ENCODE measurements at places on chromosomes 1 and 21.

GRCh38 chr1:186093437-186093836, 281.6 kb downstream of the TPR start:
- DNase-seq = no peak

DNA sequence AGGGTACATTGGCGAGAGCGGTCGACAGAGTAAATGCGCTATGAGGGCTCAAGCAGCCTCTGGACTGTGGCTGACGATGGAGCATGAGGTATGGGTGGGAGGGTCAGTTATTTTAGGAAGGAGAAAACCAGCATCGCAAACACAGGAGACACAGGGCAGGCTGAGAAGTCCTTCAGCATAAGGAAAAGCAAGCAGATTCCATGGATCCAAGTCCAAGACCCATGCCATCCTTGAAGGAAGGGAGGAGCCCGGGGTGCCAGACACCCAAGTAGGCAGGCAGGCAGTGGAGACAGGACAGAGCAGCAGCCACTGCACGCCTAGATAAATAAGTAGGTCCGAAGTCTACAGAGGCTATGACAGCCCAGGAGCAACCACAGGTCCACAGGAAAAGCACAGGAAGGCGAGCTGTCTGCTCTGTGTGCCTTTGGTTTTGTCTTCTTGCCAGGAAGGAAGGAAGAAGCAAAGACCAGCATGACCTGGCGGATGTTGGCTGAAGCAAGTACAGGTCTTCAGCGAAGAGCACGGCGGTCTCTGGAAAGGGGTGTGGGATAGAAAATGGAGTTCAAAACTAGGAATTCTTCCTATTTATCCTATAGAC, 76.4 kb upstream of the SLC45A1 start:
- no peak for DNase-seq

DNA sequence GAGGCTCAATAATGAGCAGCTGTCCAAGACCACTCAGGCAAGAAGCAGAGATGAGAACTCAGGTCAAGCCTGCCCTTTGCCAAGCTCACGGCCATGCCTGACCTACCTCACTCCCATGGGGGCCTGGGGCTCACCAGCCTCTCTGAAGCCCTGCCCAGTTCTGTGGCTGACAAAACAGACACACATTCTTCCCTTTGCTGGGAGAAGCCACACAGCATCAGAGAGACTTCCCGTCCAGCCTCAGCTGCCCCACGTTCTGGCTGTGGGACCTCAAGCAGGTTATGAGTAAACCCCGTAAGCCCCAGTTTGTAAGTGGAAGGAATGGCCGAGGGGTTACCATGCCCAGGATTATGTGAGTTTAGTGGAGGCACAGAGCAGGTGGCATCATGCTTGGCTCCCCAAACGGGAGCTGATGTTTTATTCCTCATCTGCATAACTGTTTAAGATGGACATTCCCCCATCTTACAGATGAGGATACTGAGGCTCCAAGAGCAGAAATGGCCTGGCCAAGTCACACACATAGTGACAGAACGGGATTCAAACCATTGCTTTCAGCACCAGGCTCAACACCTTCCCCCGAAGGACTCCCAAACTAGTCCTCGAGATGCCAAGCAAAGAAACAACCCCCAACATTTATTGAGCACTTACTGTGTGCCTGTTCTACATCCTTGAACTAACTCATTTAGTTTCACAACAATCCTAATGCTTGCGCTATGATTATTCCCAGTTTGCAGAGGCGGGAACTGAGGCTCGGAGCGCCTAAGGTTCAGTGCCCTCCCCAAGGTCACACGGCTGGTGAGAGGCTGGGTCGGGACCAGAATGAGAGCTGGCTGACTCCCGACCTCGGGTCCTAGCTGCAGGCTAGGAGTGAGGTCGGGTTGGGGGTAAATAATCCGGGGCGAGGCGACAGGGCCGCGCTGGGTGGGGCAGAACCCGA, 49.1 kb upstream of the LAPTM5 start:
- no peak for DNase-seq

DNA sequence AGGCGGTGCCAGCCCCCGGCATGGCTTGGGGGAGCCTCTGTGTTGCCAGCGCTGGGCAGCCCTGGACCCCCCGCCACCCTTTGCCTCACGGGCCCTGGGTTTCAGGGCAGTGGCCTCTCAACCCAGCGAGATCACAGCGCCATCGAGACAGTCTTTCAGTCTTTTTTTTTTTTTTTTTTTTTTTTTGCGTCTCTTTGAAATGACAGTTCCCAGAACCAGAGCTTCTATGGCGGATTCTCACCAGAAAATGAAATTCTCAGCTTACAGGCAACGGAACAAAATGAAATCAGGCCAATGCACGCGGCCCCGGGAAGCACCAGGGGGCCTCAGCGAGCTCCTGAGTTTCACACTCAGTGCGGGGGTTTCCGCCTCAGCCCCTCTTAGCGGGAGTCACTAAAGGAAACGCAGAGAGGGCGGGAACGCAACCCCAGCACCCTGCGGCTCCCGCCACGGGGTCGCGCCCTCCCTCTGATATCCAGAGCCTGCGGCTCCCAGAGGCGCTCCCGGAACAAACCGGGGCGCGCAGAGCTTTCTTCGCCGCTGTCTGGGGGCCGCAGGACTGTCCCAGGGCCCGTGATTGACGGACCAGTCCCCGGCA, 8.0 kb upstream of the COL6A1 start:
- DNase-seq = peak; percentile 53

- DNase-seq = no peak
These were observed 4.2 kb downstream of the RSPO1 start for GRCh38 chr1:37630426-37631028.

- no peak for DNase-seq
These were observed 10.7 kb downstream of the SEMA6C start for GRCh38 chr1:151135433-151136385.

DNA sequence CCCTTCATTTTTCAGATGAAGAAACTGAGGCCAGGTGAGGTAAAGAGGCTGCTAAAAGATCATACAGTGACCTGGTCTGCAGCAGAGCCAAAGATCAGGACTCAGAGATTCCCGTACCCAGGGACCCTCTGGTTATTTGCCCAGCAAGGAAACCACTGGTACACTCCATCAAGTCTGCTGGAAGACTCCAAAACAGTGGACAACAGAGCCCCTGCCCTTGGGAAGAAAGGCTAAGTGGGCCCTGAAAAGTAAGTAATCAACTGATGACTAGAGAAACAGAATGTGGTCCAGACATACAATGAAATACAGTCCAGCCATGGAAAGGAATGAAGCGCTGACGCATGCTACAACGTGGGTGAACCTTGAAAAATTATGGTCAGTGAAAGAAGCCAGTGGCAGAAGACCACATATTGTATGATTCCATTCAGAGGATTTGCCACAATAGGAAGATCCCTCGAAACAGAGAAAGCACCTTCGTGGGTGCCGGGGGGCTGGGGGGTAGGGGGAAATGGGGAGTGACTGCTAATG, 106.4 kb downstream of the ETS2 start:
- no peak for DNase-seq

- no peak for DNase-seq
These were observed 84.6 kb downstream of the KAZN start for GRCh38 chr1:14682941-14683621.

DNA sequence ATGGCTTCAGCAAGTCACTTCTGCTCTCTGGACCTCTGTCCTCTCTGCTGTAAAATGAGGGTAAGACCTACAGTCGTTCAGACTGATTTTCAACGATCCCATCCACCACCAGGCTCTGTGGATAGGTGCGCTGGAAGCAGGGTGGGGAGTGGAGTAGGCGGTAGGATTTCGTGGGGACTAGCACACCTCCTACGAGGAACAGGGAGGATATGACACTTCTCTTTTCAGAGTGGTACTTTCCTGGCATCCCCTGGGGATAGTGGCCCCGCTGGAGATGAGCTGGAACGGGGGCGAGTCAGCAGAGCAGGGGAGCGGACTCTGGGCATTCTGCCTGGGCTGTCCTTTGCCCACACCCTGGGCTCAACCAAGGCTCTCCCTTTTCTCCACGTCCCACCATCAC, 17.7 kb downstream of the ETNK2 start:
- DNase-seq = no peak

DNA sequence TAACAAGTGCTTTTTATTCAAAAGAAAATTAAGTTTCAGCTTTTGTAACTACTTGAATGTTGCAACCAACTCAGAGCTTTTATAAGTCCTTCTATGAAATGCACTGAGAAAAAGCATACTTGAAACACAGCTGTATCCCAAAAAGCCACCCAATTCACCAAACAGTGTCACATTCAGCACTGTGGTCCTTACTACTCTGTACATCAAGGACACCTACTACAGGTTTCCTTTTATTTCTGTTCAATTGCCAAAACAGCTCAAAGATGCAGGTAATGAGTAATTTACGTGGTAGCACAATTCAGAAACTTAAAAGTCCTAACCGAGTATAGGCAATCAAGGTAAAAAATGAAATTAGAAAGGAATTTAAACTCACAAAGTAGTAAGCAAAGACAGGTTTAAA, 2.5 kb downstream of the EIF4G3 start:
- no peak for DNase-seq

DNA sequence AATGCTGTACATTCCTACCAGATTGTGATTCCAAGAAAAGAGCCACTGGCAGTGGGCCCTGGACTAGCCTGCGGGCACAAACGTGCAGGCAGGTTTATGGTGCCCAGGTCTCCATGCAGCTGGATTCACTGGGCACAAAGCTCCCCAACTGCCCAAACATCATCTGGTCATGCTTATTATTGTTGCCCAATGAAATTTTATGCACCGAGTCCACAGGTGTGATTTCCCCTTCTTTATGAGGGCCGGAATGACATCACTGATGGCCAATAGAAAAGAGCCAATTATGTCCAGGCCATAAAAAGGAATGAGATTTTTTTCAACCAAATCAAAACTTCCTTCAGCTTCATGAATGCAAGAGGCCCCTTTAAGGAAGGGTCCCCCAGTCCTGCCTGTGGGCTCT, 66.2 kb downstream of the ERI3 start:
- no peak for DNase-seq

DNA sequence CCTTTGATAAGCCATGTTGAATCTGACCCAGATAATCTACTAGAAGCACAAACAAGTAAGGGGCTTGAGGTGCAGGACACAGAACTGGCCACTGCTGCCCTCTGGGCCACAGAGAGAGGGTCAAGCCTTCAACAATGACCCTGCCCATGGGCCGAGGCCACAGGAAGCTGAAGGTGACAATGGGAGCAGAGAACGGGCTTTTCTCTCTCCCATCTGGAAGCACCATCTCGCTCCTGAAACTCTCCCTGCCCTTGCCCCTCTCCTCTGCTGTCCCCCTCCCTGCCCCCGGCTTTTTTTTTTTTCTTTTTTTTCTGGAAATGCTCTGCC, 133.1 kb upstream of the DUSP10 start:
- no peak for DNase-seq

GRCh38 chr1:168469690-168470089, 74.1 kb downstream of the XCL2 start:
- DNase-seq = peak; percentile 41

GRCh38 chr1:48741380-48741779, 35.3 kb downstream of the BEND5 start:
- DNase-seq = no peak

GRCh38 chr21:41189150-41189745, 21.3 kb downstream of the BACE2 start:
- DNase-seq = no peak

- DNase-seq = no peak
These were observed 26.4 kb downstream of the LHX4 start for GRCh38 chr1:180256341-180257027.

DNA sequence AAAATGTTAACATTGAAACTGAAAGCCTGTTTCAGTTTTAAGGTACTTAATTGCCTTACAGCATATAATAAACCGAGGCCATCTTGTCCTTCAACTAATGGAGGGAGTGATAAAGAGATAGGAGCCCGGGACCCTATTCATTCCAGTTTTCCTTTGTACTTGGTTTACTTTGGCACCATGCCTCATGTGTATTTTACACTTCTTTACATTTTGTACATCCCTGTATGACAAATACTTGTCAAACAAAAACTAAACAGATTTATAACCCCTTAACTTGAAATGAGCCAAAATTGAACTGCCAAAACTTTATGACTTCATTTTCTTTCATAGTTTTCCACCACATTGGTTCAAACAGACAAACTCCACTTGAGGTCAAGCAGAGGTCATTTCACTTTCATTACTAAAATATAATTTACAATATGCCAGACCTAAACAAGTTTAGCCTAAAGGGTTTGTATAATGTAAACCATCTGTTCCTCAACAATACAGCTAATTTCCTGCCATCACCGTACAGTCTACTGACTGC, 30.9 kb upstream of the UBE2U start:
- peak; percentile 18 for DNase-seq

- DNase-seq = no peak
These were observed 13.2 kb downstream of the RC3H1 start for GRCh38 chr1:174008979-174009378.

- DNase-seq = no peak
These were observed 16.5 kb upstream of the KLHDC8A start for GRCh38 chr1:205373022-205373797.

GRCh38 chr1:223355699-223356098, 8.3 kb downstream of the SUSD4 start:
- DNase-seq = no peak

DNA sequence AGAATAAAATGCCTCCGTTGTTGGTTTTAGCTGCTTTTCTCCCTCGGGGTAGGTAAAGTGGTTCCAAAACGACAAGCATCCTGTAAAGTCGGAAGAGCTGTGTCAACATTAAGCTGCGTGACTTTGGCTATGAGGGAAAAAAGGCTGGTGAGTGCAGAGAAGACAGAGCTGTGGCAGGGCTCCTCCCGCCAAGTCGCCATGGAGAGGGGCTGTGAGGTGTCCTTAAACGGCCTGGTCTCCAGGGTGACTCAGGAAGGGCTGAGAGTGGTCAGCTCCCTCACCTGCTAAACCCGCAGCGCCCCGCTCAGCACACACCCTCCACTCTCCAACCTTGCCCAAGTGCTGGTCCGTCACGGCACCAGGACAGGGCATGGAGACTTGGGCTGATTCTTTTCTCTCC, 91.6 kb upstream of the SAMD11 start:
- DNase-seq = no peak

DNA sequence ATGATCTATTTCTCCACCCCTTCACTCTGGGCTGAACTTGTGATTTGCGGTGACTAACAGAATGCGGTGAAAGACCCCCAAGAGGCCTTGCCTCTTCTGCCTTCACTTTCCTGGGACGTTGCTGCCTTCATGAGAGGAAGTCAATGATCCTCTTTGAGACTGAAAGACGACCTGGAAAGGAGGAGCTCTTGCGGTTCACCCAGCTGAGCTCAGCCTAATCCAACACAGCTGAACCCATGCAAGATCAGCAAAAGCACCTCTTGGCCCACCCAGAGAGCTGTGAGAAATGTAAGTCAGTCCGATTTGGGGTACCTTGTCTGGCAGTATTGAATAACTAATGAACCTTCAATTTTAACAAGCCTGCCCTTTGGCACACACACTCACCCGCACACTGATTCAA, 767.4 kb upstream of the TPTE start:
- no peak for DNase-seq

DNA sequence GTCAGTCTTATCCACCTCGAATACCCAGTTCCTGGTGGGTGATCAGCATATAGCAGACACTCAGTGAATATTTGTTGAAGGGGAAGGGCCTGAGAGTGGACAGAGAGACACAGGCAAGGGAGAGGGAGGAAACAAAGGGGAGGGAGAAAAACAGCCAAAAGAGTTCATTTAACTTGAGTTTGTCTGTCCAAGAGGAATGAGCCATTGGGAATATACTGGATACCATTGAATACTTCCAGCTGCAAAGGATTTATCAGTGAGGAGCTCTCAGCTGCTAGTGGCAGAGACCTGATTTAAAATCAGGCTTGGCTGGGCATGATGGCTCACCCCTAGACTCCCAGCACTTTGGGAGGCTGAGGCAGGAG, 11.5 kb upstream of the BGLAP start:
- DNase-seq = no peak

- peak; percentile 69 for DNase-seq
These were observed 4.4 kb downstream of the DVL1 start for GRCh38 chr1:1344655-1345361.

- no peak for DNase-seq
These were observed 847 bp downstream of the SELENON start for GRCh38 chr1:25800703-25801377.
